ENCODE measurements at places on chromosomes 3 and 15.

GRCh38 chr3:143031327-143031726, 30.0 kb downstream of the U2SURP start:
- peak; percentile 13 for DNase-seq

DNA sequence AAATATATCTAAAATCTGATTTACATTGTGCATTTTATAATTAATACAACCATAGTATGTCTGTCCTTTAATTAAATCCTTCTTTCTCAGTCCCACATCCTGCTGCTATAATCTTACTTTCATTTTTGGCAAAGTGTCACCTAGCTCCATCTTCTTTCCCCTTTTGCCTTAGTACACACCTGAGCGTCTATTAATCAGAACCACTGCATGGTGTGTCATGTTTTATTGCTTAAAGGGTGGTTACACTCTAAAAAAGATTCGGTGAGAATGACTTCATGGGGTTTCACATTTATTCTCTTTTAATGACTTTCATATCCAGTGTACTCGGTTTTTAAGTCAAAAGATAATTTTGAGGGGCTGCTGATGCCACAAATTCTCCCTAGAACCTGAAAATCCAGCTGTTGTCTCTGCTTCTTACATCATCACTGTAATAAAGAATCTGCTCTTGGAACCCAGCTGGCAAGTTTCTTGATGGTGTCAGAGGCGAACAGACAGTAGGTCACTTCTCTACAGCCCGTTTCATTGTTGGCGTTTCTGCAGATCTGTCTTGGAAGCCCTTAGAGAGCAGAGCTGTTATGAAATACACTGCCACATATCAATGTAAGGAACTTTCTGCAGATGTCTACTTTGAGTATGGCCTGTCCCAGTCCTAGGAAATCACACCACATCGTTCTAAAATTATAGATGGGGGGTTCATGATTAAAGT, 99.7 kb downstream of the TIGIT start:
- DNase-seq: peak; percentile 47

DNA sequence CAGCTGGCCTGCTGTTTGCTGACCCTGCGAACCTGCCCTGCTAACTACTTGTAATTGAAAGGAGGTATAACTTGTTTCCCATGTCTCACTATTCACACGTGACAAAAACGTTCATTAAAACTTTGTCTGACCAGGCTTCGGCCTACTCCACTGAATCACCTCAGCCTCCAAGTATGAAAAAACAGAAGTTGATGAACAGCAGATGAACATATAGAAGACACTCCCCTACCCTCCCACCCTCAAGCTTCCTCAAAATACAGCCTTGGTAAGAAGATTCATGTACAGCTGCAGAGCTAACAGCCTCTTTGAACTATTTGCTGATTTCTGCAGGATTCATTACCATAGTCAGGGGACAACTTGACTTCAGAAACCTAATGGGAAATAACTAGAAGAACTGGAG, 10.7 kb downstream of the RBM15B start:
- DNase-seq: no peak

- peak; percentile 97 for DNase-seq
These were observed 1.4 kb upstream of the RASL12 start for GRCh38 chr15:65069179-65069578.

DNA sequence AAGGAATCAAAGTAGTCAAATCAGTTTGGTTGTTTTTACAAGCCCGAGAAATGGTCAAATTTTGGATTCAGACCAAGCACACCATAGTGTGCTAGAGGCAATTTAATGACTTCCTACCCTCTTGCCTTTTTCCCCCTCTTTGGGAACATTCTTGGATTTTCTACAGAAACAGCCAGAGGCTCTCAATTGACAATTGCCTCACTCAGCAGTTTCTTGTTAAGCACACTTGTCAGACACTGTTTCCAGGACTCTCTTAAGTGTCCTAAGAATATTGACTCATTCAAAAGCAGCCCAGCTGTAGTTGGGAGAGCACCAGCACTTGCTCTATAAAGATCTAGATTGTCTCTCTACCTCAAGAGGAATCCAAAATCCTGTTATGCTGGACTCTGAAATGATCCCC, 1.5 kb upstream of the SLC35G2 start:
- DNase-seq: peak; percentile 49

DNA sequence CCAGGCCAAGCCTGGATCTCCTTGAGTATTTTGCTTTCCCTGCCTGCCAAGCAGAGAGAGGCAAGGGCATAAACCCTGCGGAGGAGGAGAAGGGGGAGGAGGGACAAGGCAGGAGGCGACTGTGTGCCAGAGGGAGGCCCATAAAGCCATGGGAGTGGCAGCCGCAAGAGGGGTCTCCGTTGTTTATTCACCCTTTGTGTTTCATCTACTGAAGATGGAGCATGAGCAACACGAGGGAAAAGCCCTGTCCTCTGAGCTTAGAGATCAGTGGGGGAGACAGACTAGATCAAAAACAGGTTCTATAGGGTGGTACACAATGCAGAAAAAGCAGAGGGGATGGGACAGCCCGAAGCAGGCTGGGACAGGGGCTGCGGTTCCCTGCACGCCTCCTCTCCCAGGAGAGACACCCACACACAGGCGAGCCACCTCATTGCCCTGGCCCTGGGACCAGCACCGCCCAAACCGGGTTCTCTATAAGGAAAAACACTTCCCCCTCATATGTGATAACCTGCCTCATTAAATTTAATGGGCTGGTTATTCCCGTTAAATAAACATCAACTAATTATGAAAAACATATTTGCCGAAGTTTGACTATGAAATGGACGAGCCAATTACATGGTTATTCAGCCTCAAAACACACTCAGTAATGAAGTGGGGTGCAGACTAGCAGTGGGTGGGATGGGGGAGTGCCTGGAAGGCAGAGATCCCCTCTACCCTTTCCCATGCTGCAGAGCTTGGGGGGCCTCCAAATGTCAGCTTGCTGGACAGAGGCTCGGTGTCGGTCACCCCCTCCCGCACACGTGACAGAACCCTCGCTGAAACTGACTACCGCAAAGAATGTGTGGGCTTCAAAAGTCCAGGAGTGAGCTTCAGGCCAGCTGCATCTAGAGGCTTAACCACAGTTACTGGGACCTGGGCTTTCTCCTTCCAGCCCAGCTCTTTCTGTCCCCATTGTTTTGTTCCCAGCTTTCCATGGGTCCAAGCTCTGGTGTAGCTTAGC, 14.2 kb upstream of the PLXNA1 start:
- no peak for DNase-seq

GRCh38 chr3:28575746-28576613, 227.4 kb upstream of the AZI2 start:
- peak; percentile 69 for DNase-seq

DNA sequence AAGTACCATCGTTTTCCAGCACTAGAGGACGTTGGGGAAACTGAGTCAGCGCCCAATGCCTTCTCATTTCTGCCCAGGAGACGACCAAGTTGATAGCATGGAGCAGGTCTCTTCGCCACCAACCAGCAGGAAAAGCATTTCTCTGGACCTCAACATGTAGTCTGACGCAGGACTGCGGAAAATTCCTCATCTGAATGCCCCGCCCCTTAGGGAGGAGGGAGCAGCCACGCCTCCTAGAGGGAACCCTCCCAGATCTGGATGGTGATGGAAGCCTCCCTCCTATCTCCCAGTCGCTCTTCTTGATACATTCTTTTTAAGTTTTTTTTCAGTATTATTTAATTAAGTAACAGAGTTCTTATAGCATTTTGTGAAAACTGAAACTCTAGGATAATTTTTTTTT, 17.4 kb upstream of the MINDY4B start:
- peak; percentile 45 for DNase-seq

- DNase-seq: peak; percentile 47
These were observed 2.7 kb downstream of the SMAD6 start for GRCh38 chr15:66704803-66705153.

DNA sequence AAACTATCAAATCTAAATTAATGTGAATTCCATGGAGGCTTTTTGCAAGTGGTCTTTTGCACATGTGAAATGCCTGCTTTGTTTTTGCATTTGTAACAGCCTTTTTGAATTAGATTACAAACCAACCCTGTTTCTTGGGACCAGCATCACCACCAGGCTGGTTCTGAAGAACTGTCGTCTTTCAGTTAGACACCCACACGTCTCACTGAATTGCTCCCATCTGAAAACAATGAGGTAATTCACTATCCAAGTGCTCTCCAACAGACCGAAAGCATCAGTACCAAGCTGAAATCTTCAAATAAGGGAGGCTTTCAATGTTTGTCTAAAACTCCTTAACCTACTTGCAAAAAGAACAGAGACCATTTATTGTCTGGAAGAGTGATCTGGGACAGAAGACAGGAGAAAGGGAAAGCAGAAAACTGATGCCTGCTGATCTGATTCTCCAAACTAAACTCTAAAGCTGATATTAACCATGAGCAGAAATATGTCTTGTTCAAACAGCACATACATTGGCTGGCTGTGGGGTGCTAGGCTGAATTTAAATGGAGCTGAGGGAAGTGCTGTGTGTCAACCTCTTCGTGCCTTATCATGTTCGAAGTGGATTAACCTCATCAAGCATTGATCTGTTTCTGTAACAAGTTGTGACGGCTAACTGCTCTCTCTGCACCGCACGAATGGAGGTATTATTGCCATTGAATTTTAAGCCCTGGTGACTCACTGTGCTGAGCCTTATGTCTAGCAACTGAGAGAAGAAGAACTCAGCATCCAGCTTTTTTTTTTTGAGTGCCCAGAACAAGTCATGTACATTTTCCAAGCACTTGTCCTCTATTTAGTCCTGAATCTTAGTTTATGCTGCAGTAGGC, 213.7 kb upstream of the P2RY1 start:
- peak; percentile 22 for DNase-seq

Data from GM23248 (cell line).